ENCODE measurements at places on chromosomes 16 and 17. TPM values are rescaled to one million over a fixed set of nuclear protein-coding genes. Genes with fewer than 3 reads are reported as not detected.
A peak's percentile ranks its signal among the peaks of the same experiment; 100 is the strongest.

DNA sequence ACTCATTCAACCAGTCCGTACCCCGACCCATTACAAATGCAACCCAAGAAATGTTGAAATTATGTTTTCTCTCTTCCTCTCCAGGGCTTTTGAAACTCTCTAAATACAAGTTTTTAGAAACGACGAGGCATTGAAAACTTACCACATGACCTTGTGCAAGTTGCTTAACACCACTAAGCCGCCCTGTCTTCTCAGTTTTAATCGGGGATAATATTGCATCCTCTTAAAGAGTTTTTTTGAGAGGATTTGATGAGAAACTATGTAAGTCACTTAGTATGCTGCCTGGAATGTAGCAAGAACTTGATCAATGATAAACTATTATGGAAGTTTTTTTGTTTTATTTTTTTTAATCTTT, 149.0 kb upstream of the FAM20A start:
- no peak for DNase-seq

DNA sequence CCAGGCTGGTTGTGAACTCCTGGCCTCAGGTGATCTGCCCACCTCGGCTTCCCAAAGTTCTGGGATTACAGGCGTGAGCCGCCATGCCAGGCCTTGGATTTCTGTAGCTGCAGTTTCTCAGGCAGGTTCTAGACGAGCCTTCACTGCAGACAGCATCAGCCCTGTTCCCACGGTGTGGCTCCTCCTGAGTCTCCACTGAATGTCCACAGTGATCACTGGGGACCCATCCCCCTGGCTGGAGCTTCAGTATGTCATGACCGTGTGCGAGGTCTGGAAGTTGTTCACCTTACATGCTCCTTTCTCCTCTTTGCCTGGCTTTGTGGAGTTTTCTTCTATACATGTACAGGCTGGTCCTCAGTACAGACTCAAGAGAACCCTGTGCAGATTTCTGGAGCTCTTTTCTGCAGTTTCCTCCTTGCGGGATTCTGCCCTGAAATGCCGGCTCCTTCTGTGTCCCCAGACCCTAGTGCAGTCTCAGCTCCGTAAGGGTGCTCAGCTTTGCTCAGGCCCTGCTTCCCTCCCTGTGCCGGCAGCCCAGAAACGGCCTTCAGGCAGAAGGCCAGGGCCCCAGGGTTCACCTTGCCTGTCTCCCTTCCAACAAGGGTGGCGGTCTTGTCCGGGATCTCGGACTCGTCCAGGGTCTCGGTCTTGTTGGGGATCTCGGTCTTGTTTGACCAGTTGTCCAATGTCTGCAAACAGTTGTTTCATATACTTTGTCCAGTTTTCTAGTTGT, 14.3 kb upstream of the FASN start:
- DNase-seq = no peak

DNA sequence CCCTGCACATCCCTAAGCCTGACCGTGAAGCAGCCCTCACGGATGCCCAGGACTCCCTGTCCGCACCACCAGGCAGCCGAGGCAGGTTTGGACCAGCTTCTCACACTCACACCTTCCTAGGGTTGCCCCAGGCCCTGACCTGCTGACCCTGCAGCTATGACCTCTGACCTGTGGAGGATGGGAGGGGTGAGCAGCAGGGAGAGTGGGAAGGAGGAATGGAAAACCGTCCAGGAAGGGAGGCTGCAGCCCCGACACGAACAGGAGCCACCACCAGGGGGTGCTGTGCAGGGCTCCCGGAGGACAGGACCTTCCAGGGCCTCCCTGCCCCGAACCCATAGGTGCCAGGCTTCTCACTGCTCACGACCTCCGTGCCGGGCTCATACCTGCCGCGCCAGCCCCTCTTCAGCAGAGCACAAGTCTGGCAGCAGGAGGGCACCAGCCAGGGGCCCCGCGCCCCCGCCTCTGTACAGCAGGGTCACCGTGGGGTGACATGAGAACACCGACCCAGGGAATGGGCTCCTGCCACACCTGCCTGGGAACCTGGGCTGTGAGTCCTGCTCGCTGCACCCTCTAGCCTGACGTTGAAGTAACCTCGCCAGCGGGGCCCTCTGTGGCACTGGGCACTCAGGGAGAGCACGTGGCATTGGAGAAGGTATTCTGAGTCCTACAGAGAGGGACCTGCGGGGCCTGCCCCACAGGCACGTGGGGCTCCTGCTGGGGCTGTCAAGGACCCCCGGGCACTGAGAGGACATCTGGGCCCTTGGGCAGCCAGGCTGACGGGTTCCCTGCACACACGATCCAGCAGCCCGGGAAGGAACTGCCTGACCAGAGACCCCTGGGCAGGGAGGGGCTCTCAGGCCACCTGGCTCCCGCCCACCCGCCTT, 37.6 kb downstream of the CTU2 start:
- DNase-seq = peak; percentile 93

DNA sequence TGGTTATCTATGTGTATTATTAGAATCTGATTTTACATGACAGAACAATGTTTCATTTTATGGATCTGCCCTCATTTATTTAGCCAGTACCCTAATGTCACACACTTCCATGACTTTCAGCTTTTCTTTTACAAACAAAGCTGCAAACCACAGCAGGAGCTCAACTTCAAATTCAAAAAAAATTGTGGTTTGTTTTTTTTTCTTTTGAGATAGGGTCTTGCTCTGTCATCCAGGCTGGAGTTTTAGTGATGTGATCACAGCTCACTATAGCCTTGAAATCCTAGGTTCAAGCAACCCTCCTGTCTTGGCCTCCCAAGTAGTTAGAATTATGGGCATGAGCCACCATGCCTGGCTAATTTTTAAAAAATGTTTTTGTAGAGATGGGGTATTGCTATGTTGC, 8.2 kb upstream of the MPRIP start:
- DNase-seq = no peak

GRCh38 chr17:16512011-16512410, 20.0 kb upstream of the LRRC75A start:
- no peak for DNase-seq

DNA sequence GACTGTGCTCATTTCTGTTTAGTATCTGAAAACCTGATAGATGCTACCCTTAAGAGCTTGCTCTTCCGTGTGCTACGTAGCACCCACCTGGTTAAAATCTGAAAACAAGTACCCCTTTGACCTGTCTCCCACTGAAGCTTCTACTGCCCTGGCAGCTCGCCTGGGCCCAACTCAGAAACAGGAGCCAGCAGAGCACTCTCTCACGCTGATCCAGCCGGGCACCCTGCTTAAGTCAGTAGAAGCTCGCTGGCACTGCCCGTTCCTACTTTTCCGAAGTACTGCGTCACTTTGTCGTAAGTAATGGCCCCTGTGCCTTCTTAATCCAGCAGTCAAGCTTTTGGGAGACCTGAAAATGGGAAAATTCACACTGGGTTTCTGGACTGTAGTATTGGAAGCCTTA, 18.9 kb downstream of the NTAN1 start:
- no peak for DNase-seq

DNA sequence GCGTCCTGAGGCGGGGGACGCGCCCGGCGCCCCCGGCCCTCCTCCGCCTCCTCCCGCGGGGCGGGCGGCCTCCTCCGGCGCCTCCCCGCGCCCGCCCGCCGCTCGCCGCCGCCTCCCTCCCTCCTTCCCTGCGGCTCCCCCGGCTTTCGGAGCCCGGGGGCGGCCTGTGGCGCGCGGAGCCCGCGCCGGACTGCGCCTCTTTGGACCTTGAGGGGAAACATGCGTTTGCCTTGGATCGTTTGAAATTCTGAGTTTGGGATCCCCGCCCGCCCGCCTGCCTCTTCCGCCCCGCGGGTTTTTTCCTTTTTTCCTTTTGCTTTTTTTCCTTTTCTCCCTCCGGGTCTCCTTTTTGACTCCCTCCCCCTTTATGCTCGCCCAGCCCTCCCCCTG, 390 bp downstream of the ZNRF1 start:
- DNase-seq = no peak

DNA sequence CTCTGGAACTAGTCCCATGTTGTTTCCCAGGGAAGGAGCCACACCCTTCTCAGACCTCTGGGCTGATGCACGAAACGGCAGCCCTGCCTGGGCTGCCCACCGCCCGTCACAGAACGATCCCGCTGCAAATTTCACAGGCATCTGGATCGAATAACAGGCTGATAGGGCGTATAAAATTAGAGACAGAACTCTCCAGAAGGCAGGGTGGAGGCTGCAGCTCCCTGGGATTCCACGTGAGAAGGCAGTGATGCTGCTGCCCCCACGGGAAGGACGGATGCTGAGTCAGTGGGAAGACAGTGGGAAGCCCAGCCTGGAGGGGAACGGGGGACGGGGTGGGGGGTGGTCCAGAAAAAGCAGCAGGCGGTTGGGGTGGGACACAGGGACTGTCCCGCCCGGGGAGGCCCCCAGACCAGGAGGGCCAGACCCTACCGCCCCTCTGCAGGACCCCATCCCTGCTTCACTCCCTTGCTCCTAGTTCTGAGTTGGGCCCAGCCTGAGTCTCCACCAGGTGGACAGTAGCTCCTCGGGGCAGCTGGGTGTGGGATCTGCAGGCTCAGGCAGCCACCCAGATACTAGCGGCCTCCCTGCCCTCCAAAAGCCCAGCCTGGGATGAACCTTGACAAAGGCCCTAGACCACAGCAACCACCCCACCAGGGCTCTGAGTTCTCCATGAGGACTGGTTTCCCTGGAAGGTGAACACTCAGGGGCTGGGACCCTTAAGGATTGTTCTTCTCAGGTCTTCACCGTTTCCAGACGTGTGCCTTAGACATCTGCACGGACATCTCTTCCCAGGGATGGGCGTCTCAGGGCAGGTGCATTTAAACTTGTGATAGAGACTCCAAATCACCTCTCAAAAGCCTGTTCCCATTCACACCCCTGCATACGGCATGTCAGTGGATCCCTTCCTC, 117.8 kb downstream of the METRNL start:
- no peak for DNase-seq

DNA sequence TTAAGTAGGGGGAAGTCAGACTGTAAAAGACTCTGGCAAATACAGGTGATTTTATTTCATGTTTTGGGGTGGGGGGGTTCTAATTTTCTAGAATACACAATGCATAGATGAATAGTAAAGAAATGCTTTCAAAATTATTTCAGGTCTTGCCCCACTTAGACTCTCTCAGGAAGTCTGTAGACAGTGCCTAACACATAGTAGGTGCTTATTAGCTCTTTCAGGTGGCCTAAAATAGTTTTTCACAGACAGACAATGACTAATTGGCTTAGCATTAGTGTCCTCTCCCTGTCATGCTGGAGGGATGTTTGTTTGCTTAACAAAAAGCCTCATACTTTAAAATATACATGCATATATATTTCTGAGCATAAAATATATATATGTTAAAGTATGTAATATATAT, 366.0 kb downstream of the SOX9 start:
- no peak for DNase-seq

- DNase-seq = no peak
Observed at GRCh38 chr16:85025781-85026653, 1.6 kb upstream of the KIAA0513 start.

- no peak for DNase-seq
Observed at GRCh38 chr17:53942436-53942835, 119.7 kb downstream of the KIF2B start.

GRCh38 chr17:74742153-74742515, 5.1 kb downstream of the RAB37 start:
- DNase-seq = no peak

DNA sequence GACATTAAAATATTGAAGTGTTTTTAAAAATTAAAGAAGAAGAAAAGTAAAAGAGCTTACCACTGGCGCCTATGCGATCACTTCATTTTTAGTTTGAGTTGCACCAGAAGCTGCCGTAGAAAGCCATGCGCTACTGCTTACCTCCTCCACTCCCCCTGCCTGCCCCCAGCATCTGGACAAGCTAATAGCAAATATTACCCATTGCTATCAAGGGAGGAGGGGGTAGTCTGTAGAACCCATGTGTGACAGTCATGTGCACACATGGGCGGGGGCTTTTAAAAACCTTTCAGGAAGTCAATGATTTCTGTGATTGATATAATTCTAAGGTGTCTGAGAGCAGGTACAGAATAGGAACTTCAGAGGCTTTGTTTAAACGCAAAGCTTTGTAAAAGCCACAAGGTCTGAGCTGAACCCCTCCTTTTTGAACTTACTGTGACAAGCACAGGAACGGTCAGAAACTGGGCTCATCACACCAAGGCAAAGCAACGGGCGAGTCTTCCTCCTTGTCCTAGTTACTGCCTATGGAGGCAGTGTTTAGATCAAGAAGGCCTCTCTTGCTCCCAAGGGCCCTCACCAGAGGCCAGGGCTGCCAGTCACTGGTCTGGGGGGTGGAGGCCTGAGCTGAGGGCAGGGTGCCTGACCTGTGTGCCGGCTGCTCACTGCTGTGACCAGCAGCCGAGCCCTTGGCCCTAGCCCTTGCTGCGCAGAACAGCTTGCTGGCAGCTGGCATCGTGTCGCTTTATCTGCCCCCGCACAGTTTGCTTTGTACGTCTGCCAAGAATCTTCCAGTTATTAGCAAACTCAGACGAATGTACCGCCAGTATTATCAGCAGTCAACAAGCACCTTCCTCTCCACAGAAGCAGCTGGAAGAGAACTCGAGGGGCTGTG, 15.0 kb downstream of the GINS2 start:
- no peak for DNase-seq

DNA sequence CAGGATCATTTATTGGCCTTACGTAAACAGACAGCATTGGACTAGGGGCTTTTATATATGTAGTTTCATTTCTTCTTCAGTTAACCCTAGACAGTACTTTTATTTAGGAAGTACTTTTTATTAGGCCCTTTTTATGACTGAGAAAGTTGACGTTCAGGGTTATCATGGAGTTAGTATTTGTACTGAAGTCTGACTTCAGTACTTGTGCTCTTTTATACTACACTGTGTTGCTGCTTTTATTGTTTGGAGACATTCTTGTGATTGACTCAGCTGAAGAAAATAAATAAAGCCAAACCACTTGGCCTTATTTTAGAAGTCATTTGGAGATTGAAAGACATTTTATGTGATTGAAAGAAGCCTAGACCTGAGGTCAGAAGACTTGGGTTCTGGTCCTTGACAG, 6.9 kb downstream of the LIG3 start:
- no peak for DNase-seq

GRCh38 chr16:13436641-13437412, 483.1 kb upstream of the ERCC4 start:
- no peak for DNase-seq

Gene GDPD3
- total RNA-seq = 3.2 TPM

Gene FA2H
- not detected for total RNA-seq

Gene TXNL4B
- 11.5 TPM for total RNA-seq

Gene CHST6
- total RNA-seq = 0.43 TPM

Gene SERPINF2
- 0.38 TPM for total RNA-seq

Gene TMC5
- not detected for total RNA-seq

Gene AANAT
- not detected for total RNA-seq

Gene TEKT5
- total RNA-seq = 0.50 TPM

Gene ATP6V0C
- 211 TPM for total RNA-seq

Gene SULT1A1
- total RNA-seq = 11.4 TPM

Gene ITGB4
- total RNA-seq = 524 TPM

Gene SLC13A2
- total RNA-seq = not detected

Gene CDRT4
- total RNA-seq = 10.1 TPM

Gene TLCD3B
- total RNA-seq = 0.32 TPM

Data from osteocyte (in vitro differentiated cells).